ENCODE measurements at places on chromosomes 1 and 21. TPM values are rescaled to one million over a fixed set of nuclear protein-coding genes. Genes with fewer than 3 reads are reported as not detected.
A peak's percentile ranks its signal among the peaks of the same experiment; 100 is the strongest.

DNA sequence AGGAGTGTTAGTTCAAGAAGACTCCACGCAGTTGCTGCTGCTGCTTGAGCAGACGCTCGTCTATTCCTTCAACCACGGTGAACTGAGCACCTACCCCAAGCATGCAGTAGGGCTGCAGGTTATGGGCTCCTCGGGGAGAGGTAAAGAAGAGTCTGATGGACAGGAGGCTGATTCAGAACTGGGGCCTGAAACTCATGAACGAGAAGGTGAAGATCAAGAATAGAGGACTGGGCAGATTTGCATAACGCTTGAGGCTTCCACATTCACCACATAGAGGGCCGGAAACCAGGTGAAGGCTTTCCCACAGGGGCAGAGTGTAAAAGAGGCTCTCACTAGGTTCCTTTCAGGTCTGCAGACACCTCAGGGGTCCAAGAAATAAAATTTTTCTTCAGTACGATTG, 9.1 kb downstream of the ABCA4 start:
- no peak overlapping the region for H3K27ac ChIP-seq
- H3K4me3 ChIP-seq = no peak overlapping the region
- no peaks in the 10 kb centered on the region for H3K36me3 ChIP-seq
- peaks cover 17% of the 10 kb centered on the region for H3K4me1 ChIP-seq

- H3K27me3 ChIP-seq = no peaks in the 10 kb centered on the region
- H3K4me1 ChIP-seq = no peaks in the 10 kb centered on the region
- no peak overlapping the region for H3K27ac ChIP-seq
- DNase-seq = no peak
These were observed 242.4 kb upstream of the CAMK1G start for GRCh38 chr1:209341146-209341545.

DNA sequence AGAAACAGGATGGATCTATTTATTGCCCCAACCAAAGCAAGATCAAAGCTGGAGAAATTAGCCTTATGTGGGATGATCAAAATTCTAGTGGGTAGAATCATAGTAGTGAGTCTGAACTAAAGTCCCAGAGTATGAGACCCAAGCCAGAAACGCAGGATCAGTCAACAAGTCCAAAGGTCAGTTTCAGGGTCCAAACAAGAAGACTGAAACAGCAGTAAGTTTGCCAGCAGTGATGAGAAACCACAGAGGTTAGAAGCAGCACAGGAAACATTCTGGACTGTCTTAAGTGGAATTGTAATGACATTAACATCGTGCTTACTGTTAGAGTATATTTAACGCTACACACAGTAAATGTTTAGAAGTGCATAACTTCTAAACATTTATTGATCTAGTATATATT, 251.0 kb downstream of the LRRIQ3 start:
- no peaks in the 10 kb centered on the region for H3K4me1 ChIP-seq
- H3K4me3 ChIP-seq = no peak overlapping the region
- H3K36me3 ChIP-seq = no peaks in the 10 kb centered on the region
- no peaks in the 10 kb centered on the region for H3K27me3 ChIP-seq
- no peak overlapping the region for H3K27ac ChIP-seq
- no peak for DNase-seq

- no peaks in the 10 kb centered on the region for H3K4me1 ChIP-seq
- no peak for DNase-seq
- no peak overlapping the region for H3K27ac ChIP-seq
These were observed 6.1 kb upstream of the MYCL start for GRCh38 chr1:39907528-39908453.

- no peak overlapping the region for H3K27ac ChIP-seq
- H3K36me3 ChIP-seq = peaks cover 7% of the 10 kb centered on the region
- H3K4me1 ChIP-seq = no peaks in the 10 kb centered on the region
- no peak overlapping the region for H3K4me3 ChIP-seq
- no peaks in the 10 kb centered on the region for H3K27me3 ChIP-seq
These were observed 16.5 kb downstream of the PFKL start for GRCh38 chr21:44316277-44316900.

GRCh38 chr1:3501856-3502640, 47.6 kb downstream of the ARHGEF16 start:
- no peaks in the 10 kb centered on the region for H3K27me3 ChIP-seq
- no peak overlapping the region for H3K27ac ChIP-seq
- H3K36me3 ChIP-seq = no peaks in the 10 kb centered on the region
- H3K4me1 ChIP-seq = no peaks in the 10 kb centered on the region

Gene LEMD1
- not detected for total RNA-seq

Gene GNG4
- total RNA-seq = not detected

DNA sequence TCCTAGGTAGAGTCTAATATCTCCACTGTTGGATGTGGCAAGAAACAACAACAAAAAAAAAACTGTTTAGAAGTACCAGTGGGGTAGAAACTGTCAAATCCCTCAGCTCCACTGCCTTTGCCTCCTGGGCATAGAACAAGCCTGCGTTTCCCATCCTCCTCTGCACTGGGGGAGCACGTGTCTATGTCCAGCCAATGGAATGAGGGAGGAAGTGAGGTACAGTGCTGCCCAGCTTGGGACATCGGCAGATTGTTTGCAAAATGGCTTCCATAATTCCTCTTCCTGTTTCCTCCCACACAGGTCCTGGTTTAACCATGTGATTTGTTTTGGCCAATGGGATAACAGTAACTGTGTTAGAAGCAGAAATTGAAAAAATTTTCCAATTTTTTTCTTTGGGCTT, 39.1 kb downstream of the PSMG1 start:
- no peak overlapping the region for H3K27ac ChIP-seq
- H3K4me1 ChIP-seq = no peaks in the 10 kb centered on the region
- no peaks in the 10 kb centered on the region for H3K36me3 ChIP-seq
- H3K4me3 ChIP-seq = no peak overlapping the region
- DNase-seq = no peak
- H3K27me3 ChIP-seq = no peaks in the 10 kb centered on the region

GRCh38 chr1:228140724-228141225, 696 bp downstream of the GUK1 start:
- peaks cover 33% of the 10 kb centered on the region for H3K4me1 ChIP-seq
- no peak for DNase-seq
- peak overlapping the region; percentile 100 for H3K27ac ChIP-seq
- no peaks in the 10 kb centered on the region for H3K27me3 ChIP-seq

GRCh38 chr1:176768532-176768931, 305.6 kb downstream of the PAPPA2 start:
- no peaks in the 10 kb centered on the region for H3K27me3 ChIP-seq
- no peaks in the 10 kb centered on the region for H3K4me1 ChIP-seq
- no peaks in the 10 kb centered on the region for H3K36me3 ChIP-seq
- DNase-seq = no peak

Gene NEK7
- total RNA-seq = 229 TPM

DNA sequence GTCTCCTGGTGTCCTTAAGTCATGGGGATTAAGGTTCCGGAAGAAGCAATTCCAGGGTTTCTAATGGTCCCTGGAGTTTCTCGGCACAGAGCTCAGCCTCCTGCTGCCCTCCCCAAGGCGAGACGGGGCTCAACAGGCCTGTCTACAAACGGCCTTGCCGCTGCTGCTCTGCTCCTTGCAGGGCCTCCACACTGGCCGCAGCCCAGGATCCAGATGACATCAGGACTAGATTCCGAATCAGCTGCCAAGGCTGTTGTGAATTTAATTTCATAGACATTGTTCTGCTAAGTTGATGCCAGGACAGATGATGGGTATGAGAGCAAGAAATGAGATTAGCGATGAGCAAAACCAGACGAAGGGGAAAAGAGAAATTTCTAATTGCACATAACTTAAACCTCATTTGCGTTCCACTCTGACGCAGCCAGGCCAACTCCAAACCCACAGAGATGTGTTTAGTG, 103.6 kb upstream of the BACE2 start:
- H3K4me3 ChIP-seq = no peak overlapping the region
- H3K4me1 ChIP-seq = peaks cover 8% of the 10 kb centered on the region
- H3K27ac ChIP-seq = no peak overlapping the region

- no peaks in the 10 kb centered on the region for H3K36me3 ChIP-seq
- H3K4me3 ChIP-seq = no peak overlapping the region
- H3K27me3 ChIP-seq = no peaks in the 10 kb centered on the region
- peaks cover 67% of the 10 kb centered on the region for H3K4me1 ChIP-seq
- H3K27ac ChIP-seq = no peak overlapping the region
These were observed 125.4 kb downstream of the CASZ1 start for GRCh38 chr1:10671090-10671489.

DNA sequence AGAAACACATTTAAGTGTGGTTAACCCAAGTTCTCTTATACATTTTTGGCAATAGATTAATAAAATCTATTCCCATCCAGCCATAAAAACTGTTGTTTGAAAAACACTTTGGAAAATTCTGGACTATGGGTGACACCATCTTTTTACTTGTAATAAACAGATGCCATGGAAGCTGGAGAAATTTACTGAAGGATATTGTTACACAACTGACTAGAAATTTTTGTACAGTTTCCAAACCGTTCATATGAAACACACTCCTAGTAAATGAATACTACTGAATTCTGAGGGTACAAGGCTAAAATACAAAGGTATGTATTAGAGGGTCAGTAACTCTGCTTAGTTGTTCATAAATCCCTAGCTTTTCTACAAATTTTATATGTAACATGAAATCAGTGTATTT, 48.7 kb downstream of the TRIM33 start:
- peaks cover 27% of the 10 kb centered on the region for H3K36me3 ChIP-seq
- no peak for DNase-seq
- H3K4me3 ChIP-seq = no peak overlapping the region

DNA sequence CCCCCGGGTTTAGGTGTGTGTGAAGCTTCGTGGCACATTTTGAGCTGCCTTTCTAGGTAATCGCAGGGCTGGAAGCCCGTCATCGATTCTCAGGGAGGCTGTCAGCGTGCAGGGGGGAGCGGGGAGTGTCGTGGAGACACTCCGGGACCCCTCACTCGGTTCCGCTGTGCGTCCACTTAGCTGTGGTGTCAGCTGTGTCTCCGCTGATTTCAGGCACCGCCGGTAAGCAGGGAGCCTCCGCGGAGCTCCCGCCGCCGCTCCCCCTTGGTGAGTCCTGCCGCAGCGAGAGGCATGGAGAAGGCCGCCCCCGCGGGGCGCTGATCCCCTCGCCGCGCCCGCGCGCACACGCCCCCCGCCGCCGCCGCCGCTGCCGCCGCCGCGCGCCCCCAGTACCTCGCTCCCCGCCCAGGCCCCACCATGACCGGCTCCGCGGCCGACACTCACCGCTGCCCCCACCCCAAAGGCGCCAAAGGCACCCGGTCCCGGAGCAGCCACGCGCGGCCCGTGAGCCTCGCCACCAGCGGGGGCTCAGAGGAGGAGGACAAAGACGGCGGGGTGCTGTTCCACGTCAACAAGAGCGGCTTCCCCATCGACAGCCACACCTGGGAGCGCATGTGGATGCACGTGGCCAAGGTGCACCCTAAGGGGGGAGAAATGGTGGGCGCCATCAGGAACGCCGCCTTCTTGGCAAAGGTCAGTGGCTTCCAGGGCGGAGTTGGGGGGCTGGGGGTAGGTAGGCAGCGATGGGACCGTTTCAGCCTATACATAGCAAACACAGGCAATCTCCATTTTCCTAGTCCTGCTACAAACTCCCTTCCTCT, 995 bp downstream of the VASH2 start:
- H3K4me1 ChIP-seq = peaks cover 6% of the 10 kb centered on the region
- H3K27me3 ChIP-seq = no peaks in the 10 kb centered on the region
- no peak overlapping the region for H3K27ac ChIP-seq
- DNase-seq = no peak

- peak overlapping the region; percentile 88 for H3K27ac ChIP-seq
- no peaks in the 10 kb centered on the region for H3K36me3 ChIP-seq
- H3K4me3 ChIP-seq = peak overlapping the region; percentile 71
- H3K27me3 ChIP-seq = no peaks in the 10 kb centered on the region
- DNase-seq = no peak
- H3K4me1 ChIP-seq = no peaks in the 10 kb centered on the region
These were observed 2.2 kb downstream of the TGFB2 start for GRCh38 chr1:218347336-218347722.

DNA sequence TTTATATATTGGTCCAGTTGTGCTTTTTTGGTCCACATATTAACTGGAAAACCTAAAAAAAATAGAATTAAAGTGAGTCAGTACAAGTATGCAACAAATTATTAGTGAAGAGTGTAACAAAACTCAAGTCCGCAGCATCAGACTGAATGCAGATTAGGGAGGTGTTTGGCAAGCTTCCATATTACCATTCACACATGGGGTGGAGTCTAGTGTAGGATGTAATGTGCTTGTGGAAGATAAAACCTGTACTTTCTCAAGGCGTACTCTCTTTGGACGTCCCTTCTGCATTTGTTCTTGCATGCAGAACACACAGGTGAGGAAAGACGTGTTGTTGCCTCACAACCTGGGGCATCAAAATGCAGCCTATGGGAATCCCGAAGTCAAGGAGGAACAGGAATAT, 668.7 kb downstream of the MRPL39 start:
- DNase-seq = no peak
- H3K4me1 ChIP-seq = no peaks in the 10 kb centered on the region
- no peak overlapping the region for H3K27ac ChIP-seq
- H3K36me3 ChIP-seq = no peaks in the 10 kb centered on the region
- no peak overlapping the region for H3K4me3 ChIP-seq

GRCh38 chr1:2049718-2050431, at the start of gene PRKCZ:
TSS of gene PRKCZ (plus strand) at chr1:2050411. CDS start at chr1:2050631, 220 bp downstream.
- H3K36me3 ChIP-seq = no peaks in the 10 kb centered on the region
- peaks cover 15% of the 10 kb centered on the region for H3K4me1 ChIP-seq
- peak within 1 kb of the TSS; percentile 50 for H3K27ac ChIP-seq

GRCh38 chr1:11784993-11785769, 20.6 kb downstream of the MTHFR start:
- peaks cover 15% of the 10 kb centered on the region for H3K36me3 ChIP-seq
- H3K4me3 ChIP-seq = peak overlapping the region; percentile 16
- DNase-seq = peak; percentile 79
- no peaks in the 10 kb centered on the region for H3K27me3 ChIP-seq
- peaks cover 62% of the 10 kb centered on the region for H3K4me1 ChIP-seq

Gene SETDB1
- total RNA-seq = 17.3 TPM

Gene RWDD3
- 21.5 TPM for total RNA-seq

Gene SLAMF6
- total RNA-seq = 0.49 TPM

Gene FAM110D
- total RNA-seq = 4.7 TPM

GRCh38 chr1:55997536-55997935, 581.8 kb downstream of the PLPP3 start:
- H3K27ac ChIP-seq = no peak overlapping the region
- no peaks in the 10 kb centered on the region for H3K27me3 ChIP-seq
- H3K4me1 ChIP-seq = no peaks in the 10 kb centered on the region
- H3K4me3 ChIP-seq = no peak overlapping the region
- H3K36me3 ChIP-seq = no peaks in the 10 kb centered on the region

Gene C1orf210
- total RNA-seq = not detected

- DNase-seq = no peak
- no peaks in the 10 kb centered on the region for H3K27me3 ChIP-seq
- H3K36me3 ChIP-seq = no peaks in the 10 kb centered on the region
- H3K4me3 ChIP-seq = no peak overlapping the region
These were observed 161.1 kb upstream of the CXADR start for GRCh38 chr21:17351766-17352165.

GRCh38 chr21:26818906-26819305, 26.3 kb downstream of the ADAMTS1 start:
- H3K4me3 ChIP-seq = no peak overlapping the region
- no peak overlapping the region for H3K27ac ChIP-seq
- no peaks in the 10 kb centered on the region for H3K36me3 ChIP-seq
- H3K4me1 ChIP-seq = no peaks in the 10 kb centered on the region
- no peak for DNase-seq

Measured in heart right ventricle (tissue), 16 donors.